Fibroblast of skin of right quadriceps (primary cell): ENCODE measurements at places on chromosomes 12 and 14.
A peak's percentile ranks its signal among the peaks of the same experiment; 100 is the strongest.

- DNase-seq, result peak; percentile 14
Observed at GRCh38 chr14:33210311-33210710, 271.6 kb downstream of the NPAS3 start.

GRCh38 chr12:62860020-62860419 lies 74.9 kb downstream of the PPM1H start:
- DNase-seq, result no peak

DNA sequence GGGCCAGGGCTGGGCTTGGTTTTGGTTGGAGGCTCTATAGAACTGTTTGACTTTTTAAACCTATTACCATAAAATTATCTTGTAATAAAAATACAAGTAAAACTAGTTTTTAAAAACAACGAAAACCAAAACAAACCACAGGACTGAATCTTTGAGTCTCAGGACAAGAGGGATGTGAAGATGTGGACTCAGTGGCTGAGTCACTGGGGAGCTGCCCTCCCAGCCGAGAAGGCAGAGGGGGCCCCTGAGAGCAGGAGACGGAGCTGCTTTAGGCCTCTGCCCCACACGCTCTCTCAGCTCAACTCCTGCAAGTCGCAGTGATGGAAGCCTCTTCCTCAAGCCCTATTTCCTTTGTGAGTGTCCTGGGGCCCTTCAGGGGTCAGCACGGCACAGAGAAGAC lies 59.0 kb downstream of the CDC42BPB start:
- DNase-seq, result no peak

GRCh38 chr12:55707841-55708694 lies at the start of gene ITGA7:
ITGA7 (minus strand) TSS chr12:55707904; CDS start chr12:55707682, 222 bp downstream.
- peak; percentile 31 for DNase-seq

- DNase-seq, result no peak
Observed at GRCh38 chr12:74535536-74535935, 2.1 kb upstream of the ATXN7L3B start.

- no peak for DNase-seq
Observed at GRCh38 chr14:96571311-96571710, 69.1 kb downstream of the PAPOLA start.

GRCh38 chr12:21301-22189 lies 45.0 kb upstream of the IQSEC3 start:
- no peak for DNase-seq

GRCh38 chr12:98483621-98484503 lies 31.5 kb upstream of the TMPO start:
- DNase-seq, result no peak

GRCh38 chr12:49428793-49429192 lies 61.5 kb downstream of the SPATS2 start:
- DNase-seq, result peak; percentile 56

DNA sequence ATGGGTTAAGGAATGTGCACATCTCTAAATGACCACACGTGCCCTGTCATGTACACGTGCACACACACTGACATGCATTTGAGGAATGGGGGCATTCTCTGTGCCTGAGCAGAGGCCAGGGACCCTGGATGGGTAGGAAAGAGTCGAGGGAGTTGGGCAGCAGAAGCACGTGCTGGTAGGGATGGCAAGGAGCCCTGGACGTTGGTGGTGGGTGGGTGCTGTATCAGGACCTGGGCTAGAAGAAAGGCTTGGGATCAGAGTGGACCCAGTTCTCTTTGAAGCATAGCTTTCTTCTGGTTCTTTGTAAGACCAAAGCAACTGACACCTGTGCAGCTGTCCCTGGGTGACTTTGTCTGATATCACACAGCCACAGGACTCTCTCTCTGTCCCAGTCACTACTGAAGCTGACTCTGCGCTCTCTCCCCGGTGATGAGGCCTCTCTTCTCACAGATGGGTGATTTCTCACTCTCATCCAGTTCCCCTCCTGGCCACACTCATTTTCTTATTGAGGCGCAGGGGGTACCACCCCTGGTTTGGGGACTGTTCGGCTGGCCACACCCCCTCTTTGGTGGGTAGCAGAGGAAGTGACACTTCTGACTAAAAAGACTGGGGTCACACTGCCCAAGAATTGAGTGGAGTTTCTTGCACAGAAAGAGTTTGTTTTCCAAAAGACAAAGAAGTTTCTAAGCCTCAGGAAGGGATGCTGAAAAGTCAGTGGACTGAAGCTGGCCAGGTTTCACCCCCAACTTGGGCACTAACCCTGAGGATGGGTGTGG lies 171.7 kb upstream of the RTL1 start:
- peak; percentile 14 for DNase-seq

GRCh38 chr12:92629349-92630065 lies 73.3 kb upstream of the PLEKHG7 start:
- DNase-seq, result peak; percentile 17

GRCh38 chr12:2258025-2258424 lies 205.2 kb downstream of the CACNA1C start:
- DNase-seq, result peak; percentile 59

DNA sequence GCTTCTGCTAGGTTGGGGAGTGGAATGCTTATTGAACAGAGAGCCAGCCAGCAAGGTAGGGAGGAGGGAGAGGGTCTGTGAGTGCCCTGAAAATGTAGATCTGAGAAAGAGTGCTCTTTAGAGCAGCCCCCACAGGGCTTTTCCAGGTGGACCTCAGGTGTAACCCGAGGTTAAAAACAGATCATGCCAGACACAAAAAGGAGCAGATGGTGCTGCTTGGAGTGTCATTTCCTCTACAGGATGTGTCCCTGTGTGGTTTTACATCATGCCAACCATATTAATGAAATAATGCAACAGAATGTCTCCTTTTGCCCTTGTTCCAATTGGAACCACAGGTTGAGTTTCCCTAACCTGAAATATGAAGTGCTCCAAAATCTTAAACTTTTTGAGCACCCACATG lies 6.4 kb downstream of the SUSD6 start:
- DNase-seq, result no peak

DNA sequence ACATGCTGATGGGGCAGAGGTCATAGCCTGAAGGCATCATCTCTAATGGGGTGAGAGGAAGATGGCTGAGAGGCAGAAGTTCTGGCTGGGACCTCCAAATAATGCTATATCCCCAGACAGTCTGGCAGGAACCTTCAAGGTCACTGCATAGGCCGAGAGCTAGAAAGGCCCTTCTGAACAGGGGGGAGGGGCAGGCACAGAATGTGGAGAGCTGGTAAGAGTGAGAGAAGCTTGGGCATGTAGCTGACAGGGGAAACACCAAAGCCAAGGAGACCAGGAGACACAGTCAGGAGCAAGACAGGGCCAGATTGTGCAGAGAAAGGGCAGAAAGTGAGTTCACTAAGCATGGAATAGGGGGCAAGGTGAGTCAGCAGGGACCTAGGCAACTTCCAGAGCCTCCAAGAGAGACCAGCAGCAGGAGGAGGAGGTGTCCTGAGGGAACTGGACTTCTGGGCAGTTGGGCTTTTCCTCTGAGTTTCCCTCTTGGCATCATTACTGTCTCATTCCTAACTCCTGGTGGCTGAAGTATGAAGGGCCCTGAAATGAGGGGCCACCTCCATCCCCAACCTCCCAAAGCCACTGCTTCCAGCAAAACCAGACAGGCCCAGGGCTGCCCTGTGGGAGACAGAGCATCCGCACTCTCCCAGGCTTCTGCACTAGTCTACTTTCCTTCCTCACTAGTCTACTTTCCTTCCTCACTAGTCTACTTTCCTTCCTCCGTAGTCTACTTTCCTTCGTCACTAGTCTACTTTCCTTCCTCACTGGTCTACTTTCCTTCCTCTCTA lies 17.1 kb downstream of the ANO2 start:
- DNase-seq, result no peak

- no peak for DNase-seq
Observed at GRCh38 chr14:30958555-30959407, 66.7 kb upstream of the AP4S1 start.

DNA sequence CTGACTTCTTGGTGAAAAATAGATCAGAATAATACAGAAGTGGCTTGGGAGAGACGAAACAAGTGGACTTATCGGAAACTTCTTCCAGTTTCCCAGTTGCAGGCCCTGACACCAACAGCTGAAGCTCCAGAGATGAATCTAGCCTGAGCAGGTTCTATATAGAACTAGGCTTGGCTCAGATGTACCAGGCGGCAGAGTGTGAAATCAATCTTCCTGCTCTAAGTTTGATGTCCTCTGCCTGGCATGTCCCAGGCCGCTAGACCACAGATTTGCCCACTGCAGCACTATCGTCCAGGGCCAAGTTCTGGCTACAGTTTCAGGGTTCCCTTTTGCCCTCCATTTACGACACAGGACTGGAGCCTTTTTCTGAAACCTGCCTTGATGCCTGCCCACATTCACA lies 91.3 kb upstream of the PLEKHA5 start:
- no peak for DNase-seq
